ENCODE measurements at places on chromosomes 7 and 10. TPM values are rescaled to one million over a fixed set of nuclear protein-coding genes. Genes with fewer than 3 reads are reported as not detected.
A peak's percentile ranks its signal among the peaks of the same experiment; 100 is the strongest.

The ANKRD7 gene
- 0.18 TPM for total RNA-seq

GRCh38 chr7:45400680-45401079 is 173.5 kb upstream of the ADCY1 start:
- DNase-seq: no peak

The CAV2 gene
- 217 TPM for total RNA-seq

The SAP25 gene
- not detected for total RNA-seq

DNA sequence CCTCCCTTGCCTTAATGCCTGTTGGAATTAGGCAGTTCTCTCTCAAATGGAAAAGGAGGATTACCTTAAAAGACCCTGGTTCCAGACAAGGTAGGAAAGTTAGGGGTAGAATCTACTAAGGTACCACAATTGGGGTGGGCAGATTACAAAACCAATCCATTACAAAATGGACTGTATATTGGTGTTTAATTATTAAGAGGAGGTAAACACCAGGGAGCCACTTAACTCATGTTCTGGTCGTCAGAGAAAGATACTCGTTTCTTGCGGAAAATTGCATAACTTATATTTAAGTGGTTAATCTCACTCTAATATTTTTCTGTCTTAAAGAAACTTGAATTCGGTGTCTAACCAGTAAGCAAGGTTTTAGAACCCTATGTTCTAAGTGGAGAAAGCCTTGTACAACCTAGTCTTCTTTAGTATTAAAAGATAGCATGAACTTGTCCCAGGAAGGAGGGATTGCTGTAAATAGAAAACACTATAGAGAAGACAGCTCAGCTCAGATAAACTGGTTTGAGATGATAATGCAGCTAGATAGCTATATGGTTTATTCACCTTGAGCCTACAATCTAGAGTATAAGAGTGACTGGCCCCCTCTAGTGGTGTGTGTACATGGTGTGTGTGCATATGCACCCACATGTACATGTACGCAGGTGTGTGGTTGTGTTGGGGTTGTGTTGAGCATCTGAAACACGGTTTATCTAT is 58.0 kb upstream of the STRIP2 start:
- DNase-seq: peak; percentile 43

GRCh38 chr7:21218155-21218554 is 209.7 kb upstream of the SP4 start:
- no peak for DNase-seq

DNA sequence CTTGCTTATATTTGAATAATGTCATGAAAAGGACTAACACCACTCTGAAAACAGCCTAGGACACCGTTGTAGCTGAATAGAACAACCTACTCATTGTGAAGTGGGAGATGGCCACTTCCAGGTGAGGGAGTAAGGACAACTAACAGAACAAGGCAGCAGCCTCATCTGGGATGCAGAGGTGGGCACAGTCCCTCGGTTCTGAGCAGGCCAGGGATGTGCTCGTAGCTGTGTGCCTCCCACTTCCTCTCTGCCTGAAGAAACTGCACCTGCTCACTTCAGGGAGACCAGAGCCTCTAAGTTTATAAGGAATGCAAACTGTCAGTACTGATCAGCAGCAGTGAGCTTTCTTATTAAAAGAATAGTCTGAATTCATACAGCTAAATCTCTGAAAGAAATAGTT is 2.5 kb downstream of the VSTM4 start:
- DNase-seq: no peak

The CALD1 gene
- 532 TPM for total RNA-seq

DNA sequence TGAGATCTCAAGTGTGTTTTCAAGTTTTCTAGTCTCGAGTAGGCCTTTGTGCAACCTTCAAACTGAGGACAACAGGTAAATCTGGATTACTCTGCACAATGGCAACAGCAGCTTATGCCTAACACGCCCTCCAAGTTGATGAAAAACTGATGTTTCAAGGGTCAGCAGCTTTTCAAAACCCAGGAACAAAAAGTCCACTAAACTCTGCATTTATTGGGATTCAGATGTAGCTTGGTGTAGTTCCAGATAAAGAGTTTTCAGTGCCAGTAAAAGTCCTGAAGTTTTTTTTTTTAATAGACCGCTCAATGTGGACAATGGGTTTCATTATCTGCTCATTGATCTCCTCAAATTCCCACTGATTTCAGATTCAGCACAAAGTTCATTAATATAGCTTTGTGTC is 259.3 kb downstream of the GLI3 start:
- no peak for DNase-seq

The NKX1-2 gene
- not detected for total RNA-seq
